H4 (cell line): ENCODE measurements at places on chromosomes 7 and 10. TPM values are rescaled to one million over a fixed set of nuclear protein-coding genes. Genes with fewer than 3 reads are reported as not detected.

Gene TFR2
- total RNA-seq, result 0.25 TPM in 1 of 2 replicates, not detected in the other

Gene OR2F2
- total RNA-seq, result not detected in 2 replicates

Gene CNPY1
- 0.08 TPM in 1 of 2 replicates, not detected in the other for total RNA-seq

Gene DRGX
- not detected in 2 replicates for total RNA-seq

Gene TCAF2
- total RNA-seq, result 1.9 and 2.7 TPM in 2 replicates

Gene MOSPD3
- 10.1 and 18.5 TPM in 2 replicates for total RNA-seq

Gene HOXA3
- total RNA-seq, result 1.1 and 5.5 TPM in 2 replicates
